ENCODE measurements at places on chromosomes 7 and 10. TPM values are rescaled to one million over a fixed set of nuclear protein-coding genes. Genes with fewer than 3 reads are reported as not detected.

- peak overlapping the region; percentile 82 for H3K4me3 ChIP-seq
- no peaks in the 10 kb centered on the region for H3K27me3 ChIP-seq
- H3K4me1 ChIP-seq, result peaks cover 21% of the 10 kb centered on the region
Observed at GRCh38 chr7:44845451-44845850, 2.4 kb downstream of the H2AZ2 start.

GRCh38 chr10:7027913-7028808 is 382.7 kb downstream of the SFMBT2 start:
- H3K27me3 ChIP-seq, result no peaks in the 10 kb centered on the region
- H3K4me1 ChIP-seq, result no peaks in the 10 kb centered on the region
- no peak for DNase-seq
- H3K4me3 ChIP-seq, result no peak overlapping the region
- peak overlapping the region; percentile 51 for H3K27ac ChIP-seq
- no peaks in the 10 kb centered on the region for H3K36me3 ChIP-seq

The TCTN3 gene
- polyA plus RNA-seq, result 59.4 TPM

GRCh38 chr7:7673240-7673550 is 32.6 kb downstream of the UMAD1 start:
- no peaks in the 10 kb centered on the region for H3K27me3 ChIP-seq
- DNase-seq, result no peak
- no peak overlapping the region for H3K27ac ChIP-seq
- H3K36me3 ChIP-seq, result peaks cover 32% of the 10 kb centered on the region
- H3K4me1 ChIP-seq, result peaks cover 4% of the 10 kb centered on the region

GRCh38 chr10:107126512-107127065 is 37.9 kb downstream of the SORCS1 start:
- H3K4me1 ChIP-seq, result peaks cover 20% of the 10 kb centered on the region
- no peaks in the 10 kb centered on the region for H3K27me3 ChIP-seq
- no peak overlapping the region for H3K4me3 ChIP-seq
- peak overlapping the region; percentile 80 for H3K27ac ChIP-seq
- DNase-seq, result peak; percentile 28

- no peak overlapping the region for H3K27ac ChIP-seq
- no peak overlapping the region for H3K4me3 ChIP-seq
- H3K4me1 ChIP-seq, result peaks cover 17% of the 10 kb centered on the region
- DNase-seq, result no peak
- no peaks in the 10 kb centered on the region for H3K27me3 ChIP-seq
- no peaks in the 10 kb centered on the region for H3K36me3 ChIP-seq
Observed at GRCh38 chr7:157895520-157896375, 558.9 kb downstream of the DNAJB6 start.

DNA sequence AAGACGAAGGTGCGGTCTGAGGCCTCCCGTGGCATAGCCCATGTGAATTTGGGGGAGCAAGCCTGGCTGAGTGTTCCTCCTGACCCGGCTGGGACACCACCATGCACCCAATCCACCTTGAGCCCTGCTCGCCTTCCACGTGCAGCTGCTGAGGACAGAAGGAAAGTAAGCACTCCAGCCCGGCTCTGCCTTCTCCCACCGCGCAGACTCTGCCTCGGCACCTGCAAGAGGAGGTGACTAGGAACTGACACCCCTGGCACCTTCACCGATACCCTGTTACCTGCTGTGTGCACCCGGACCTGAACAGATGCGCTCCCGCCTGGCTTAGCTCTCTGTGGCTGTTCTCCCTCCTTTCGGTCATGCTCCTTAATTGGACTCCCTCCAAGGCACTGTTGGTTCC is 57.0 kb upstream of the OPN4 start:
- no peak overlapping the region for H3K27ac ChIP-seq
- H3K27me3 ChIP-seq, result no peaks in the 10 kb centered on the region
- DNase-seq, result no peak
- no peak overlapping the region for H3K4me3 ChIP-seq

The SPDYE1 gene
- polyA plus RNA-seq, result not detected

The GPR26 gene
- polyA plus RNA-seq, result not detected

DNA sequence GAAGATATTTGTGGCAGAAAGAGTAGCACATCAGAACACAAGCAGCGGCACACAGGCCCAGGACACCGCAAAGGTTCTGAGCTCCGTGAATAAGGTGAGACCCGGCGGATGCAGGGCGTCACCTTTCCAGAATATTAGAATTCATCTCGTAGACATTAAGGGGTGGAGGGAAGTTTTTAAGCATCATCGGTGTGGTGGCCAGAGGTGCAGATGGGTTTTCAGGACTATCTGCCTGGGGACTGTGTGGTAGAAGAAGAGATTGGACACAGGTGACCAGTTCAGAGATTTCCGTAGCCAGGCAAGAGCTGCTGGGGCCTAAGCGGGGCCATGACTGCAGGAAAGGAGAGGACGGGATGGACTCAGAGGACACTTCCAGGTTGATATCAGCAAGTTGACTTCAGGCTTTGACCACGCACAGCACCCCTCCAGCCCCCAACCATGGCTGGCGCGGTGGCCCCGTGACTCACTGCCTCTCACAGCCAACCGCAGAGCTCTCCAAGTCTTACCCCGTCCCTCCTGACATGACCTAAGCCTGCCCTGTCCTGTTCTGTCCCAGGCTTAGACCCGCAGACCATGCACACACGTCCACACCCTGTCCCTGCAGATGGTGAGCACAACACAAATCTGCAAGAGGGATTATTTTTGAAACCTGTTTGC is 97.2 kb downstream of the OAT start:
- no peaks in the 10 kb centered on the region for H3K27me3 ChIP-seq
- H3K4me3 ChIP-seq, result no peak overlapping the region
- H3K36me3 ChIP-seq, result no peaks in the 10 kb centered on the region
- no peak for DNase-seq

The LHFPL3 gene
- polyA plus RNA-seq, result not detected

- H3K36me3 ChIP-seq, result no peaks in the 10 kb centered on the region
- H3K4me3 ChIP-seq, result no peak overlapping the region
- H3K27ac ChIP-seq, result no peak overlapping the region
- no peaks in the 10 kb centered on the region for H3K27me3 ChIP-seq
- no peak for DNase-seq
Observed at GRCh38 chr7:148304456-148304855, 286.1 kb upstream of the C7orf33 start.

The IL6 gene
- polyA plus RNA-seq, result 13.6 TPM

The MGAM2 gene
- polyA plus RNA-seq, result 0.02 TPM

GRCh38 chr10:133378251-133379096 is 588 bp upstream of the PAOX start:
- no peaks in the 10 kb centered on the region for H3K36me3 ChIP-seq
- DNase-seq, result peak; percentile 82
- H3K27ac ChIP-seq, result no peak overlapping the region
- no peaks in the 10 kb centered on the region for H3K27me3 ChIP-seq
- peaks cover 19% of the 10 kb centered on the region for H3K4me1 ChIP-seq

DNA sequence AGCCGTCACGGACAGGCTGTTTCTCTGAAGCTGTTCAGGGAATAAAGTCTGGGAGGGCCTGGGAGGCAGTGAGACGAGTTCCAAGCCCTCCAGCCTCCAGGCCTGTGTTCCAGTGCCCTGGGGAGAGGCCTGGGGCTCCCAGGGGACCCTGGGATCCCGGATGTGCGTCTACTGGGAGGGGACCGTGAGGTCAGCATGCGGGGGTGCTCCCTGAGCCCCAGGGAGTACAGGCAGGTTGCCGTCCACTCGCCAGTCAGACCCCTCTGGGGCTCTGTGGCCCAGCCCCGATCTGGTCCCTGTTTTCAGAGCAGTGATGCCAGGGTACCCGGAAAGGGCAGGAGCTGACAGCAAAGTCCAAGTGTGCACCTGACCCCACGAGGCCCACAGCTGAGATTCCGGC is 80.9 kb upstream of the DNAAF5 start:
- no peaks in the 10 kb centered on the region for H3K36me3 ChIP-seq
- no peaks in the 10 kb centered on the region for H3K4me1 ChIP-seq
- no peak overlapping the region for H3K27ac ChIP-seq
- DNase-seq, result no peak
